GM23248 (cell line): ENCODE measurements at places on chromosomes 4 and X. TPM values are rescaled to one million over a fixed set of nuclear protein-coding genes. Genes with fewer than 3 reads are reported as not detected.
A peak's percentile ranks its signal among the peaks of the same experiment; 100 is the strongest.

GRCh38 chr4:176902710-176903323 lies 110.1 kb upstream of the VEGFC start:
- DNase-seq = peak; percentile 92

NHSL2 gene
- 3.2 and 4.7 TPM in 2 replicates for total RNA-seq

DNA sequence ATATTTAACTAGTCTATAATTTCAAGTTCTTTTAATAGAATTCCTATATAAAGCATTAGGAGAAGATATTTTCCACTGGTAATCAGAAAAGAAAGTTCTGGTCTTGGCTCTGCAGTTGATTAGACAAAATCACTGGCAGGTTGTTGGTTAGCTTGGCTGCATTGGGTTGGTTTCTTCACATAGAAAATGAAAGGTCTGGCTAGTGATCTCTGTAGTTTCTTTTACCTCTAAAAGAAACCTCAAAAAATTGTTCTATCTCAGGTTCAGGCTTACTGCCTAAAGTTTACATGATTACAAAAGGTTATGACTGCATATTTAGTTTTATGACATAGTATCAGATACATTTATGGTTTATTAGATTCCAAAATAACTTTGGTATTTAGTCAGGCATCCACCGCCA lies 95.8 kb upstream of the NAP1L5 start:
- no peak for DNase-seq

DNA sequence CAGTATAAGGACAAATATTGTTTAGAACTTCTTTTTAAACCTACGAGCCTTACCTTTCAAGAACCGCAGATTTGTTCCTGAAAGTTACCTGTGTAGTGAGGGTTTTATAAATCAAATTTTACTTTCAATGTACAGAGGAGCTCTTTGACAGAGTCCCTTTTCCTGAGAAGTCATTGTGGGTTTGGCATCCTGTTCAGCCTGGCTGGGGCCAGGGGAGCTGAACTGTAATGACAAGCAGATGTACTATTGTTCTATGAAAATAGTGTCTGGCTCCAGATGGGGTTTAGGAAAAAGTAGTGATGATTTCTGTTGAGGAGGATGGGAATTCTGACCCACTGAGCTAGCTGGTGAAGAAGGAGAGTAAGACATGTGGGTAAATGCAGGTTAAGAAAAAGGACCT lies 196.2 kb upstream of the PGRMC2 start:
- peak; percentile 74 for DNase-seq

- DNase-seq = peak; percentile 2
These were observed 346.6 kb downstream of the CENPC start for GRCh38 chr4:67198727-67199126.

DNA sequence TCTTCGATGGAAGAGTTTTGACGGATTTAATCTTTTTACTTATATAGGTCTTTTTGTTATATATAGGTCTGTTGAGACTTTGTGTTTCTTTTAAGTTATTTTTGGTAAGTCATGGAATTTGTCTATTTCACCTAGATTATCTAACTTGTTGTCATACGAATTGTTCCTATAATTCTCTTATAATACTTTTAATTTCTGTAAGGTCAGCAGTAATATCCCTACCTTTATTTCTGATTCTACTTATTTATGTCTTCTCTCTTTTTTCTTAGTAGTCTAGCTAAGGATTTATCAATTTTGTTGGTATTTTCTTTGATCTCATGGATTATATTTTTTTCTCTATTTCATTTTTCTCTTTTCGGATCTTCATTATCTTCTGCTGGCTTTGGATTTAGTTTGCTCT lies 11.6 kb downstream of the SAP30 start:
- DNase-seq = no peak

DNA sequence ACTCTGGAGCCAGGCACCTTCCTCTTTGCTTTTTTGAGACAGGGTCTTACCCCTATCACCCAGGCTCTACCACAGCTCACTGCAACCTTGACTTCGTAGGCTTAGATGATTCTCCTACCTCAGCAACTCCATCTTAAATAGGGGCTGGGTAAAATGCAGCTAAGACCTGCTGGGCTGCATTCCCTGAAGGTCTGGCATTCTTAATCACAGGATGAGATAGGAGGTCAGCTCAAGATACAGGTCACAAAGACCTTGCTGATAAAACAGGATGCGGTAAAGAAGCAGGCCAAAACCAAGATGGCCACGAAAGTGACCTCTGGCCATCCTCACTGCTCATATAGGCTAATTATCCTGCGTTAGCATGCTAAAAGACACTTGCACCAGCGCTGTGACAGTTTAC lies 770.8 kb upstream of the PRKX start:
- DNase-seq = no peak

DNA sequence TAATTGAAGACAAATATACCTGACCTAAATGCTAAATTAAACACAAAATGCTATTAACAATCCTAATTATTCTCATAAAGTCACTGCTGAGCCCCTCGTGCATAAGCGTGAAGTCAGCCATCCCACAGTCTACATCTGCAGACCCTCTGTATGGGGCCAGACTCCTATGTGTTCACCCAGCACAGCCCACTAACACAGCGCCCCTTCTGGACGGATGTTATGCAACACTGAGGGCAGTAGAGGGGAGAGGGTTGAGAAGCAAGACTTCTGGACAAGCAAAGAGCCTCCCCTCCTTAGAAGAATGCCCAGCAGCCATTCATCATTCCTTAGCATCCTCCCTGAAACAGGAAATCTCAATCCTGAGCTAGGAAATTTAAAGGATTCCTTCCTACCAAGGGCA lies 7.9 kb downstream of the TRPC3 start:
- DNase-seq = no peak

DNA sequence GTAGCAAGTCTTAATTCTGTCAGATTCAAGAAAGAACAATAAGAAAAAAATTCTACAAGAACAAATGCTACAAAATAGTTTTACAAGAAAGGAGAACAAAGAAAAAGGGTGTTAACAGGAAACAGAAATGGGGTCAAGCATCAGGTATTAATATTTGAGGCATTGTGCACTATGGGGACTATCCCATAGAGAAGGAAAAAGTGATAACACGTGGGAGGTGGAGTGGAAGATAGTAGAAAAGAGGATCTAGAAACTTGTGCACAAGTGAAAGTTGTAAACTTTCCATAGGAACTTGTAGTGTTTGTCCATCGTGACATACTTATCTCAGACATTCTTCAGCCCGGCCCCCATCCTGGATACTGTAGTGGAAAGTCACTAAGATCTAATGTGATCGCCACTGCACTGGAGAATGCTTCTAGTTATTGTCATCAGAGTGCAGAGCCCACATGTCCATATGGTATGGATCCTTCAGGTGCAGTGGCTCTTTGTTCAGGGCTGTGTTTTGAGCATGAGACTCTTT lies 15.4 kb upstream of the NFXL1 start:
- no peak for DNase-seq

- no peak for DNase-seq
These were observed 1121.2 kb downstream of the RAPGEF2 start for GRCh38 chr4:160224049-160224448.

NCAPG gene
- total RNA-seq = 15.6 and 18.5 TPM in 2 replicates

ENPP6 gene
- not detected in 2 replicates for total RNA-seq

DNA sequence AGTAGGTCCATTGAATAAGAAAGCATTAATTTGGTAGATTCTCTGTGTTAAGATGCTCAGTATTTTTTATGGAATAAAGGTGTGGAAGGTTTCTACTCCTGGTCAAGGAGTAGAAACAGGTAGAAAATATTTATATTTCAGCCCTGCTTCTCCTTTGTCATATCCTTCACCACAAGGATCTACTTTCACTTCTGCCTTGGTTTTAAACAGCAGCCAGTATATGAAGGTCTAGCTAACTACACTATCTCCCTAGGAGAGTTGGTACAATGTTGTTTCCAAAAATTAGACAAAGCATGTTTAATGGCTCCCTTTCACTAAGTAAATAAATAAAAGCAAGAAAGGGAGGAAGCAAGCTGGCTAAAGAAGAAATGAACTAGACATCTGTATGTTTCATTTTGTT lies 44.6 kb upstream of the GYPA start:
- no peak for DNase-seq

ARL13A gene
- not detected in 2 replicates for total RNA-seq

TEX11 gene
- not detected in 2 replicates for total RNA-seq

DNA sequence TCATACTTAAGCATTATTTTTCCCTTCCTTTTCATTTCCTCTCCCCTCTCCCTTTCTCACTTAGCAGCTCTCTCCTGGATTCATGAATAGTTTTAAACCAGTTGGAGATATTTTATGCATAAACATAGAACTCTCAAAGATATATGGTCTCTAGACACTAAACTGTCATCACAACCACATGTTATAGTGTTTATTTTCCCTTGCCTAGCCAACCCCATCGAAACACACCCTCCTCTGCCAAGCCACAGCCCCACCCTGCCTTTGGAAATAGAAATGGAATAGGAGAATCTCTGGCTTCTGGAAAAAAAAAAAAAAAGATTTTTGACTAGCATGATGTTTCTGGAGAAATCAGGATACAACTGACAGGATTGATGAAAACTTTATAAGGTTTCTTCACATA lies 64.8 kb upstream of the RBPJ start:
- DNase-seq = peak; percentile 47
